ENCODE measurements at places on chromosomes 7 and 10.

- no peak for DNase-seq
Measured at GRCh38 chr10:59517996-59518395, 155.6 kb upstream of the FAM13C start.

GRCh38 chr7:32163141-32163806 is 93.1 kb upstream of the PDE1C start:
- DNase-seq: peak; percentile 77

GRCh38 chr7:124429923-124430322 is 335.7 kb downstream of the GPR37 start:
- DNase-seq: no peak

DNA sequence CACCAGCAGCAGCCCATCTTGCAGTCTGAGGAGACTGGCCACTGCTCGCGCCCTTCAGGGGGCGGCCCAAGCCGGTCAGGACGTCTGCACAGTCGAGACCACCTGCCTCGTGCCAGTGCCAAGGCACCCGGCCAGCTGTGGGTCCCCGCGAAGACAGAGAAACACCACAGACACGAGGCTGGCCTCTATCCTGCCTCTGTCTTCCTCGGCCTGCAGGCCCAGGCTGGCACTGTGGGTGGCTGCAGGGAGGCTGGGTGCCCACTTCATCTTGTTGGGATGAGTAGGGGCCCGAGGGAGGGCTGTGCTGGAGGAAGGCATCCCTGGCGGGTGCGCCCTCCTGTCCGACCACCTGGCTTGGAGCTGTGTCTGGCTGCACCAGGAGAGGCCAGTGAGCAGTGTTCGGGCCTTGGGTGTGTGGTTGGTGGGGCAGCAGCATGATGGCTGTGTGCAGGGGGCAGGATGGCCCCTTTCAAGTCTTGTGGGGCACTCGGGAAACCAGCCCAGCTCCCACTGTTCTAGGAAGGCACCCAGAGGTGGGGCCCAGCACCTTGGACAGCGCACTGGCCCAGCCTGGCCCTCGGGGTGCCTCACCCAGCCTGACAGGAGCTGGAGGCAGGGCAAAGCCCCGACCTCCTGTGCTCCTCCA is 7.3 kb downstream of the DPYSL4 start:
- no peak for DNase-seq

- no peak for DNase-seq
Measured at GRCh38 chr7:150370612-150371071, 2.0 kb downstream of the REPIN1 start.

- no peak for DNase-seq
Measured at GRCh38 chr7:159116581-159117339, 27.9 kb downstream of the VIPR2 start.

GRCh38 chr7:81111781-81112540 is 193.1 kb upstream of the SEMA3C start:
- no peak for DNase-seq

GRCh38 chr10:70060389-70060788 is 7.7 kb downstream of the MACROH2A2 start:
- DNase-seq: no peak

DNA sequence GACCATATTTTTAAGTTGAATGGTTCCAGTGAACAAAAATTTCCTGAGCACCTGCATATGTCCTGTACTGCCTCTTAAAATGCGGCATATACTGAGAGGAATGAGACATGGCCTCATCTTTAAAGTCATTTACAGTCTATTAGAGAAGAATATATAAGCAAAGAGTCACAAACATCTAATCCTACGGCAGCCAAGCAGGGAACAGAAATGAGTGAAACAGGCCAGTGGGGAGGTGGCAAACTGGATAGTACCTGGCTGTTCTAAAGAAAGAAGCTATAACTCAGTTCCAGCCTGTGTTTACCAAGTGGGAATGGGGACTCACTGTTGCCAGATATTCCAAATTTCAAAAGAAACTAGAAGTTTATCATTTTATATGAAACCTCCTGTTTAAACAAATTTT is 211.4 kb downstream of the VTI1A start:
- no peak for DNase-seq

GRCh38 chr7:114979388-114979787 is 57.5 kb downstream of the MDFIC start:
- no peak for DNase-seq

DNA sequence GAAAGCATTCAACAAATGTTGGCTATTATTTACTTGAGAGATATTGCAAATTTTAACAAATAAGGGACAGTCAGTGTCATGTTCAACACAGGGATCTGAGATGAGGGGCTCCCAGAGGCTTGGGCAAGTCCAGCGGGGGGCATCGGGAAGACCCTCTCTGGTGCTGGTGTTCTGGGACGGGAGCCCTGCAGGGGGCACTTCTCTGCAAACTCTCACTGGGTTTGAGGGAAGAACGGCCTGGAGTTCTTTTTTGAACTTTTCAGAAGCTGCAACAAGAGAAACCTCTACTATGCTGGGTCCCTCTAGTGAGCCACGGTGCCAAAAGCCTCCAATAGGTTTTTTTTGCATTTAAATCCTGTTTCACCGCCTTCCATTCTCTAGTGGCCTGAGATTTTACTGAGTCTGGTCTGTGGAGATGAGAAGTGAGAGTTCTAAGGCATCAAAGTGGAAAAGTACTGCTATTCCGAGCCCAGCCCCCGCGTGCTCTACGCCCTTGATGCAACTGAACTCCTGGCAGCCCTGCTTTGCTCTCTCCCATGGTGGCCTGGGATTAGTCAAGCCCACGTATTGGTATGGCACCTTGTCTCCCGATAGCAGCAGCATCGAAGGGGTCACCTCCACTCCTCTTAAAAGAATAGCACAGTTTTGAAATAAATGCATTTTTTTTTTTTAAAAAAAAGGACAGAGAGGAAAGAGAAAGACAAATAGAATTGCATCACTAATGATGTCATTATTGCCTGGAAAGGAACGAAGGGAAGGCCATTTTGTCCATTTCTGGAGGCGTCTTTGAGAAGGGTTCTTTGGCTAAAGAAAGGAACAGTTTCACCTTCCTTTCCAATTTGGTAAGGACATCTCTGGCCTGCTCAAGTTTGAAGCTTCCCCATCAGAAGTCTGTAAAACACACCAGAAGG is 43.5 kb downstream of the CLEC2L start:
- DNase-seq: no peak

DNA sequence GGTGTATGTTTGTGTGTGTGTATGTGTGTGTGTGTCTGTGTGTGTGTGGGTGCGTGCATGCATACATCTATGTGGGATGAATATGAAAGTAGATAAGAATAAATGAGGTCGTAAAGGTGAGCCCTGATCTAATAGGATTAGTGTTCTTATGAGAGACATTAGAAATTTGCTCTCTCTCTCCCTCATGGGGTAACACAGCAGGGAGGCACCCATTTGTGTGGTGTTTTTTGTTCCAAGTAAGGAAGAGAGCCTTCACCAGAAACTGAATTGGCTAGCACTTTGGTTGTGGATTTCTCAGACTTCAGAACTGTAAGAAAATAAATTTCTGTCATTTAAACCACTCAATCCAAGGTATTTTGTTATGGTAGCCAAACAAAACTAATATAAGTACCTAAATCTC is 353.7 kb upstream of the CHRM2 start:
- no peak for DNase-seq

- DNase-seq: peak; percentile 68
Measured at GRCh38 chr10:86520871-86521677, 518 bp downstream of the WAPL start.

GRCh38 chr10:3169673-3170072 is 2.9 kb downstream of the PITRM1 start:
- no peak for DNase-seq

- no peak for DNase-seq
Measured at GRCh38 chr7:103346396-103346795, 1.0 kb upstream of the PSMC2 start.

- no peak for DNase-seq
Measured at GRCh38 chr7:40815512-40815911, 680.7 kb downstream of the SUGCT start.

All from H54 (cell line).